ENCODE measurements at places on chromosomes 11 and 22.

DNA sequence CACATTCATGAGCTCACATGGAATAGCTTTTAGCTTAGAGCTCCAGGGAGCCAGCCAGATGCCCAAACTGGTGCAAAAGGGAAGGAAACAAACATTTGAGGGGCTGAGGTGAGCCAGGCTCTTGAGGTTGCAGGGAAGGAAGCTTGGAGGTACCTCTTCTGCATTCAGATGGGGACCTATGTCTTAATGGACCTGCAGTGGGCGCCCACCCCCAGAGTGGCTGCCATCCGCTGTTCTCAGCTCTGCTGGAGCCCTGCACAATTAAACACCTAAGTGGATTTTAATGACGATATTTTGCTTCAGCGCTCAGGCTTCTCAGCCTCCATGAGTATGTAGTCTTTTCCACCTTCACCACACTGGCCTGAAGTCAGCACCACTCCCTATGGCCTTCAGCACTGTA lies 100.8 kb downstream of the LDLRAD3 start:
- DNase-seq = no peak

- DNase-seq = no peak
These were observed 636 bp upstream of the PHOX2A start for GRCh38 chr11:72244361-72245262.

DNA sequence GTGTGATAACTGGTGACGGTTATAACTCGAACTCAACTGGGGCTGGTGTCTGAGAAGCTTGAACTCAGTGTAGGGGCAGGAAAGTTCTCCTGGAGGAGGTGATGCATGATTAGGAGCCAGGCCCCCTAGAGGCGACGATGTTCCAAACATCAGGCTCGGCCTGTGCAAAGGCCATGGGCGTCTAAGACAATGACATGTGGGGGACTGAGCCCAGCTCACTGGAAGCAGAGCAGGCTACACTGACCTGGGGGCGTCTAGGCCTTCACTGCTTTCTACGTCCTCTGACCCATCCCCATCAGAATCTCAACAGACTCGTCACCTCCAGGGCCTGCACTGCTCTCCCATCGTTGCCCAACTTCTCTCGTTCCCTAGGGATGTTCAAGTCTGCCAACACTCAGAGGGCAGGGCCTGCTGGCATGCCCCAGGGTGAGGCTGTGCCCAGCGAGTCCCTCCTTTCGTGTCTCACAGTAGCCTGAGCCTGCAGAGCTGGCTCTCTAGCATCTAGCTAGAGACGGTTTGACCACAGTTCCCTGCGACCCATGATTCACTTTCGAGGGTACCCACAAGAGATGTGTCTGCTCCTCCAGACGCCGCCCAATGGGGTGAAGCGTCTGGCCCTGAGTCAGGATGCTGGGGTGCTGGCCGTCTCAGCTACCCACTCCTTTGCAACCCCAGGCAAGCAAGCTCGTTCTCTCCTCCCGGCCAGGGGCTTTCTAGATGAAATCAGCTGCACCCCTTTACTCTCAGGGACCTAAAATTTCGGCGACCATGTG lies 1.1 kb upstream of the ATG16L2 start:
- peak; percentile 18 for DNase-seq

GRCh38 chr11:64726867-64727530 lies 4.0 kb upstream of the NRXN2 start:
- DNase-seq = no peak

- DNase-seq = no peak
These were observed 44.9 kb downstream of the GRAMD1B start for GRCh38 chr11:123474994-123475393.

DNA sequence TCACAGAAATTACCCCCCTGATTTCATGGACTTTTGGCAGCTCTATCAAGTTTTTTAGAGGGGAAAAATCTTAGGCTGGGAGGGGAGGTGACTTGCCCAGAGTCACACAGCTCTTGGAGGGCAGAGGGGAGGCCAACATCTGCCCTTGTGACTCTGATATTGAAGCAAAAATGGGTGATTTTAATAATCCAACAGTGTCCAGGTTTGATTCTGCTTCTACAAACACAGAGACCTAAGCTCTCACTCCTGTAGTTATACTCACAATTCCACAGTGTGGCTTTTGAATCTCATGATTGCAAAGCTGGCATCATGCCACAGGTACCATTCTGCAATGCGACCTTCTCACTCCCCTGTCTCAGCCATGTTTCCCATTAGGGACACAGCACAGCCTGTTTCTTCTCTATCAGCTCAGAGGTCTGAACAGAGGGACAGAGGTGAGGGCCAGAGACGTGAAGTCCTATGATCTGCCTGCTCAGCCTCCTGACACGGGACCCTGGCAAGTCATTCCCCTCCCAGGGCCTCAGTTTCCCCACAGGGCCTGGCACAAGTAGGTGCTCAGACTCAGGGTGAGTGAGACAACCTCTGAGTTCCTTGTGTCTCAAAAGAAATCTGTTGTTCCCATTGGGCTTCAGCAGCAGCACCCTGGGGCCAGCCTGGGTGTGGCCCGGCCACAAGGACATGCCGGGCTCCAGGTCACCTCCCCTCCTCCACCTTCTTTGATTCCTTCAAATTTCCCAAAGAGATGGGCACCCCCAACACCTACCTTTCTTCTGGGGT lies 766 bp downstream of the APOL2 start:
- peak; percentile 2 for DNase-seq

- no peak for DNase-seq
These were observed 65.2 kb downstream of the MTNR1B start for GRCh38 chr11:93034723-93035039.

DNA sequence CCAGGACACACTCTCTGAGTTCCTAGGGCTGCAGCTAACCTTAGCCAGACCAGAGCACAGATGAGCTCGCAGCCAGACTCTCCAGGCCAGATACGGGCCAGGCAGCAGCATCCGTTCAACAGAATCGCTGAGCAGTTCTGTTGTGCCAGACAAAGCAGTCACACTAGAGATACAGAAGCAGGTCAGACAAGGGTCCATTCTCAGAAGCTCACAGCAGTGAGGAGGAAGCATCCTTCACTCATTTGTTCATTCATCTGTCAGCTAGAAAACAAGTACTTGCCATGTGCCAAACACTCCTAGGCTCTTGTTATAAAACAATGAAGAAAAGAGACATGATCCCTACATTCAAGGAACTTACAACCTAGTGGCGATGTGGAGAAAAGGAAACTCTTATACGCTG lies 2.6 kb downstream of the LMO2 start:
- DNase-seq = no peak

DNA sequence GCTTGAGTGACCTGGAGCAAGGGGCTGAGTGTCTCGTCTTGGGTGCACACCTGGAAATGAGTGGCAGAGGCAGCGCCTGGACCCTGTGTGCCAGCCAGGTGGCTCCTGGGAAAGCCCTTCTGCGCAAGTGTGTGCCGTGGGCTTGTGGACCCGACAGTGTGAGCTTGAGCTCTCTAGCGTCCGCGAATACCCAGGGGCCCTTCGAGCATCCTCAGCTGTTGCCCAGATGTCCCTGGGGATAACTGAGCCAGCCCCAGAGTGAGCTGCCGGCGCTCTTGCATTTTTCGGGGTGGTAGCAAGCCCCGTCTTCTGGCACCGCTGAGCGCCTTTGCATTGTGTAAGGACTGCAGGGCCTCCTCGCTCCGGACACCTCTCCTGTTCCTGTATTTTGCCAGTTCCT lies 399.2 kb downstream of the TBC1D22A start:
- no peak for DNase-seq

DNA sequence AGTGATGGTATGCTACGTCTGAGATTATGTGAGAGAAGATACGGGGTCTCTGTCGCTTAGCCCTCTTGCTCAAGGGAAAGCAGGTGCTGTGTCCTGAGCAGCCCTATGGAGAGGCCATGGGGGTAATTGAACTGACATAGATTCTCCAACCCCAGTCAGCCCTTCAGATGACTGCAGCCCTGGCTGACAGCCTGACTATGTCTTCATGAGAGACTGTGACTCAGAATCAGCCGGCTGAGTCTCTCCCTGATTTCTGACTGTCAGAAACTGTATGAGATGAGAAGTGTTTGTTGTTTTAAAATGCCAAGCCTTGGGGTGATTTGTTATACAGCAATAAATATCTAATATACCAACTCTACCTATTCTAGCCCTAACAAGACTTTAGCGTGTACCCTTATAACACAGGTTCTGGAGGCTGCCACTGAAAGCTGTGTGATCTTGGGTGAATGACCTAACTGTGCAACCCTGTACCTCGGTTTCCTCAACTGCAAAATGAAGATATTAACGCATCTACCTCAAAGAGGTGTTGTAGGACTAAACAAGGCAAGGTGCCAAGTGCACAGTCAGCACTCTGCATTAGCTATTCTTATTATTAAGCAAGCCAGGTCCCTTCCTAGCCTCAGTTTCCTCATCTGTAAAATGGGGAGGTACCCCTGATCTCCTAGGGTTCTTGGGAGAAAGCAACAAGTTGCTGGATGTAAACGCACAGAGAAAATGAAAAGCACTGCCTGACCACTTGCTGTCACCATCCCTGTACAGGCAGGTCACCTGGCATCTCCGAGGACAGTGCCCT lies 24.9 kb downstream of the SLC43A1 start:
- no peak for DNase-seq

GRCh38 chr11:110529043-110529442 lies 99.3 kb downstream of the FDX1 start:
- no peak for DNase-seq

DNA sequence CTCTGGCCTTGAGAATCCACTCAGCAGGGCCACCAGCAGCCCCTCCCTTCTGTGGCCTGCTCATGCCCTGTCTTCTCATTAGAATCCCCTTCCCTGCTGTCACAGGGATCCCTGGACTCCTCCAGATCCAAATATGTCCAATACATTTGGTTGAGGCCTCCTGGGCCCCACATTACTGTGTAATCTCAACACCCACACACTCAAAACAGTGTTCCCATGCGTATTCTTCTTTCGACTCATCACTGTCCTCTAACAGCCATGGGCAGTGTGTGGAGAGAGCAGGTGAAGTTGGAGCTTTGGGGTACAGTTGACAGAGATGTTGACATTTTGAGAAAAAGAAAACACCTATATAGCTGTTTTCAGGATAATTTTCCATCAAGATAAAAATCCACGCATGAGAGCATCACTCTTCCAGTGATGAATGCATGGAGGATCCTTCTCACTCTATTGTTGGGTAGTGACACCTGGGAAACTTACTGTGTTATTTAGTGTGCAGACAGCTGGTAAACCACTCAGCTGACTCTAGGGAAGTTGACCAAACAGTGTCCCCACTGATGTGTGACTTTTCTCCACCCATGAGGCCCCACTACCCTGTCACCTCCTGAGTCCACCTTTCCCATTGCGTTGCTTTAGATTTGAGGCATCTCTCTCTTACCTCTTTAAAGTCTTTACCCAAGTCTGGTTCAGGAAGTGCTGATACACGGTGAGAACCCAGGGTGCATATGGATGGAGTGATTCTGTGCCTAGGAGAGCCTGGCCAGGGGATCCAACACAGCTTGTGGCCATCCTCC lies 28.7 kb upstream of the VPREB1 start:
- no peak for DNase-seq

GRCh38 chr11:71193431-71193830 lies 58.9 kb downstream of the SHANK2 start:
- no peak for DNase-seq

DNA sequence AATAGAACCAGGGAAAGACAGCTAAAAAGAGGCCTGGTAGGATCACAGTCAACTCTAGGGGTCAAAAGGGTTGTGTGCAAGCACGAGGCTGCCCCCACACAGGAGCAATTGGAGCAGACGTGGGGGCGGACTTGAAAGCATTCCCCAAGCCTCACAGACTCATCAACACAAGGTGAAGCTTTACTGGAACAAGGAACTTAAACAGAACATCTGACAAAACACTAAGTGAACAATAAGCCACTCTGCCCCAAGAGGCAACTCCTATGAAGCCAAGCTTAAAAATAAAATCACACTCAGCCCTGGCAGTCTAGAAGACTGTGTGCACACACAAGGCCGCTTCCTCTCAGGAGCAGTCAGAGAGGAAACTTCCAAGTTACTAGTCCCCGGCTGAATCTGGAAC lies 32.2 kb upstream of the TEAD1 start:
- DNase-seq = no peak

DNA sequence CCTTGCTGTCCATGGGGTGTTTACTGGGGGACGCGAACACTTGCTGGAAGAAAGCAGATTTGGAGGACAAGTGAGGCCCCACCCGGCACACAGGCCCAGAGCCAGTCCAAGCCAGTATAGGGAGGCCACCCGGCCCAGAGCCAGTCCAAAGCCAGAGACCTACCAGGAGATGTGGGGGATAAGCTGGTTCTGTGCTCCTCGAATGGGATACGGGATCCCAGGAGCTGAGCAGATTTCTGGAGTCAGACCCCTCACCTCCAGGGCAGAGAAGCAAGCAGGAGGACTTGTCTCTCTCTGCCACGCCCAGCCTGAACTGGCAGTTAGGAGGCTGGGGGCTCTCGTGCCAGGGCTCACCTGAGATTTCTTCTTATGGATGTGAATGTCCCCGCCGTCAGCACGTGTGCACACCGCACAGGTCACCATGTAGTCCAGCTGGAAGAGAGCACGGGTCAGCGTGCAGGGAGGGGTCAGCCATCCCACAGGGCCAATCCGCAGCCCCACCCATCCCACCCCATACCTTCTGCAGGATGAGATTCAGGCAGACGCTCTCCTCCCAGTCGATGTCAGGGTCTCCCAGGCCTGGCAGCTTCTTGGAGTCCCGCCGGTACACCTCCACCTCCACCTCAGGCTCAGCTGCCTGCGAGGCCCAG lies 35.3 kb downstream of the KIAA0930 start:
- no peak for DNase-seq

GRCh38 chr11:8867931-8868631 lies 42.9 kb upstream of the AKIP1 start:
- no peak for DNase-seq

- no peak for DNase-seq
These were observed 67.9 kb downstream of the DCUN1D5 start for GRCh38 chr11:103024086-103024485.

DNA sequence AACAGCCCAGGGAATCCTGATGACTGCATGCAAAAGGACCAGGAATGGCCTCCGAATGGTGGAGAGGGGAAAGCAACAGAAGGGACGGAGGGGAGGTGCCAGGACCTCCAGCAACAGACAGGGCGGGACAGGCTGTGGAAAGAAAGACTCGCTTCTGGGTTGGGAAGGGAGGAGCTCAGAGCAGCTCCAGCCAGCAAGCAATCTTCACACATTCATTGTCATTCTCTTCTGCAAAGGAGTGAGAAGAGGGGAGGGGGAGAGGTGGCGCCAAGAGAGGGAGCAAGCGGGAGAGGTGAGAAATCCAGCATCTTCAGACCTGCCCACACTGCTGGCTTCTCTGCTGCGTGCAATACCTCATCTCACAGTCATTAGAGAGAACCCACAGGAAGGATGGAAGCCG lies 509.0 kb downstream of the BUD13 start:
- no peak for DNase-seq

DNA sequence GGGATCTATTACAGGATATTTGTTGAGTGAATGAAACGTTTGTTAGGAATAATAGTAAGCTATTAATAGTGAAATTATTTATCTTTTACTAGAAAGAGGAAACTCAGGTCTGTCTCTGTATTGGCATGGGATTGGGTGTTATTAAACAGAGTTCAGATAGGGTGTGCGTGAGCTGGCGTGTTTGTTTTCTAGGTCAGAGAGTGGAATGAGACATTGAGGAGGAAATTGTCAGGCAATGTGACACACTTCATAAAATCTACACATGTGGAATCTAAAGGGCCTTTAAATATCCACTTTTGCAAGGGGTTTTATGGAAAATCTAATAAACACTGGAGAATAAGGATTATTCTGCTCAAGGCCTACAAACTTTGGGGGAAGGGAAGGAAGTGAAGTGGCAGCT lies 552.9 kb downstream of the NTM start:
- no peak for DNase-seq
